ENCODE measurements at places on chromosomes 12 and 14.

DNA sequence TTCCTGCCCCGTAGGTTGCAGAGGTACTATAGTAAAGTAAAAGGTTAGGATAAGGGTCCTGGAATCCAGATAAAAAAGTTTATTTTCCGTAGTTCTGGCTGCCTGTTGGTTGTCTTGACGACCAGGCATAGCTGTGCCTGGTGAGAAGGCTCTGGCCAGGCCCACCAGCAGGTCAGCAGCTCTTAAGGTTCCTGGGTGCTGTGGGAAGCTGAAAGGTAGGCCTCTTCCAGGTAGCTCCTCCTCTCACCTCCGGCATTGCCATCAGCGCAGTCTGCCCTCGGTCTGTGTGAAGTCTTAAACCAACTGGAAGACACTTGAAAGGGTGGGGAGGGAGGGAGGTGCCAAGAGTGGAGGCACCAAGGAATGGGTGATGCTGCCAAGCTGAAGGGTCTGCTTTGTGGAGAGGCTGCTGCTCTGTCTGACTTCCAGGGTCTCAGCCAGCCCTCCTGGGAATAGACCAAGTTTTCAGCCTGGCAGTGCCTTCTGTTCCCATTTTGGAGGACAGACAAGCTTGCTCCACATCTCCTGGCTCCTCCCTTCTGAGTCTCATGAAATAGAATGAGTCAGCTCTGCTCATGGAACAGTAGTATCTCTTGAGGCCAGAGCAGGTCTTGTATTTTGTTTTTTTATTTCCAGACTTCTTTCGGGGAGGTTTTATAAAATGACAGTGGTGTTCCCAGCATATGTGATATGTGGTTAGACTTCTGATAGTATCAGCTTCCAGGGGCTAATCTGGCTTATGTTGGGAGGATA lies 5.2 kb upstream of the ACADS start:
- DNase-seq, result no peak

DNA sequence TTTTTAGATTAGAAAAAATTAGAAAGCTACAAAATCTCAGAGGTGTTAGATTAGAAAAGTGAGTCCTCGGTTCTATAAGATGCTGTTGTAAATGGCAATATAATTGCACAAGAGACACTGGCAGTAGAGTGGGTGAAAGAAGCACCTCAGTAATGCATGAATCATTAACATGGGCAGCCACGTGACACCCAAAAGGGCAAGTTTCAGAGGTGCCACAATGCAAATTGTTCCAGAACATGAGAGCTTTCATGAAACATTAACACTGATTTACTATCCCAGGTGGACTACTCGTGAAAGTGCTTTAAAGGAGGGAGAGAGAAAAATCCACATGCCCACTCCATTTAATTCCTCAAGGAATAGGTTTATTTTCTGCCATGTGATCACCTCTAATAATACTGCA lies 108.4 kb downstream of the PTPRR start:
- DNase-seq, result no peak

GRCh38 chr12:52081263-52081733 lies 1.8 kb downstream of the SMIM41 start:
- DNase-seq, result no peak

GRCh38 chr12:10636611-10637010 lies 23.2 kb upstream of the MAGOHB start:
- no peak for DNase-seq

- DNase-seq, result no peak
Observed at GRCh38 chr12:24487606-24488005, 461.3 kb downstream of the BCAT1 start.

- DNase-seq, result no peak
Observed at GRCh38 chr12:90064852-90065801, 356.5 kb upstream of the ATP2B1 start.

- no peak for DNase-seq
Observed at GRCh38 chr14:101851736-101852405, 90.4 kb downstream of the PPP2R5C start.

GRCh38 chr14:69408331-69408960 lies 10.0 kb downstream of the SLC39A9 start:
- no peak for DNase-seq

Measured in activated CD8-positive, alpha-beta memory T cell treated with anti-CD3 and anti-CD28 coated beads for 4 hours (primary cell).